NT2/D1 (cell line): ENCODE measurements at places on chromosomes 11 and 22.
A peak's percentile ranks its signal among the peaks of the same experiment; 100 is the strongest.

- no peak for DNase-seq
Measured at GRCh38 chr11:43872995-43873394, 7.6 kb upstream of the ALKBH3 start.

DNA sequence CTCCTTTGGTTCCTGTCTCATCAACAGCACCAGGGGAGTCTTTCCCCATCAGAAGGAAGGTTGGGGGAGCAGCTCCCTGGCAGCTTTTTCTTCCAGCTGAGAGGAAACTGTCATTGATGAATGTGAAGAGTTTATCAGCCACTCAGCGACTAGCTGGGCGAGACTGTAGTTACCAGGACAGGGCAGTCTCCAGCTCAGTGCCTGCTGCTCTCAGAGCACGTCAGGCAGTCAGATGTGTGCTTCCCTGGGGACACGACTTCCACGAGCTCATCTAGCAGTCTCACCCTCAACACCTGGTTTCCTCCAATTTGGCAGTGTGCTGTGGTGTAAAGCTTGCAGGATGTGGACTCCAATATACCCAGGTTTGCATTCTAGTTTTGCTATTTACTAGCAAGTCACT, 12.5 kb upstream of the C1QTNF4 start:
- DNase-seq: no peak

DNA sequence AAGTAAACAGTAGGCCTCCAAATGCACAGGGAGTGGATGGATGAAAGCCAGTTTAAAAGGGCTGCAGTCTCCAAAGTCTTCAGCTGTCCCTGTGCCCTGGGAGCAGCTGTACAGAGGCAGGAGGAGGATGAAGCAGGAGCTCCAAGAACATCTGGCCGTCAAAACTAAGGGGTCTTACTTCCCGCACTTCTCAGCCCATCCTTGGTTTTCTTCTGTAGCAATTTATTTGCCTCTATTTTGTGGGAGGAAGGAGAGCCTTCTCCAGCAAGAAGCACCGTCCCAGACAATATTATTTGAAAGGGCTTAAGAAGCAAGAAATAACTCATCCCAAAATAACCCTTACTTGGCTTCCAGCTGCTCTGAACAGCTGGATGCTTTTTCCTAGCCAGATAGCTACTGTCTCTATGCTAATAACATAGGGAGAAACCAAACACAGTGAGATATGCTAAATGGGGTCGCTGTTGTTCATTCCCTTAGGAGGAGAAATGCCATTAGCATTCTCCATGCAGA, 133.2 kb downstream of the SPATA19 start:
- peak; percentile 16 for DNase-seq

DNA sequence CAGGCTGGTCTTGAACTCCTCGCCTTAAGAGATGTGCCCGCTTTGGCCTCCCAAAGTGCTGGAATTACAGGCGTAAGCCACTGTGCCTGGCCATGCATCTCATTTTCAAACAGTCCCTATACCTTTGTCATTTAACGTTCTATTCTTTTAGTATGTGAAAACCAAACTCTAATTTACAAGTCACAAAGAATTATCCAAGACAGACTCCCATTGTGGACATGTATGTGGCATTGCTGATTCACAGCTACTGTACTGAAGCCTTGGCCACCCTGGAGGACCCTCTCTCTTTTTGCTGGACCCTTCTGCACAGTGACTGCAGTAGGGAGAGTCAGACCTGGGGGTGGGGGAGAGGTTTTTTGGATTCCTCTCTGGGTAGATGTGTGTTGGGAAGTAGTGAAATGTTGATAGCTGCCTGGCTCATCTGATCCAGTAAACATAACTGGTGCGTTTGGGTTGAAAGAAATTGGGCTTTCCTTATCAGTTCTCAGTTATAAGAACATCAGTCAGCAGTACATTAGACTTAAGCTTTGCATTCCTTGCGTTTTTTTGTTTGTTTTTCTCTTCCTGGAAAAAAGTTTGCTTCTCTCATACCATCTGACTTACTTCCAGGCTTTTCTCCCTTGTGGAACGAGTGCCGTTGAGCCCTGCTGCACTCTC, 65.9 kb downstream of the MED15 start:
- DNase-seq: no peak

- no peak for DNase-seq
Measured at GRCh38 chr11:36271794-36272407, 17.3 kb downstream of the COMMD9 start.

DNA sequence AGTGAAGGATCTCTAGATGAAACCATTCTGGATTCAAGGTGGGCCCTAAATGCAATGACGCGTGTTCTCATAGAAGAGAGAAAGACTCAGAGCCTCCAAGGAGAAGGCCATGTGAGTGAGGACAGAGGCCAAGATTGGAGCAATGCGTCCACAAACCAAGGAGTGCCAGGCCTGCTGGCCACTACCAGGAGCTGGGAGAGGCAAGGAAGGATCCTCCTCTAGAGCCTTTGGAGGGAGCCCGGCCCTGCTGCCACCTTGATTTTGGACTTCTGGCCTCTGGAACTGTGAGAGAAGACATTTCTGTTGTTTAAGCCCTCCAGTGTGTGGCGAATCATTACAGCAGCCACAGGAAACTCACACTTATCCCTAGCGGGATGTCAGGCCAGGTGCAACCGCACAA, 52.7 kb upstream of the SHANK2 start:
- no peak for DNase-seq

DNA sequence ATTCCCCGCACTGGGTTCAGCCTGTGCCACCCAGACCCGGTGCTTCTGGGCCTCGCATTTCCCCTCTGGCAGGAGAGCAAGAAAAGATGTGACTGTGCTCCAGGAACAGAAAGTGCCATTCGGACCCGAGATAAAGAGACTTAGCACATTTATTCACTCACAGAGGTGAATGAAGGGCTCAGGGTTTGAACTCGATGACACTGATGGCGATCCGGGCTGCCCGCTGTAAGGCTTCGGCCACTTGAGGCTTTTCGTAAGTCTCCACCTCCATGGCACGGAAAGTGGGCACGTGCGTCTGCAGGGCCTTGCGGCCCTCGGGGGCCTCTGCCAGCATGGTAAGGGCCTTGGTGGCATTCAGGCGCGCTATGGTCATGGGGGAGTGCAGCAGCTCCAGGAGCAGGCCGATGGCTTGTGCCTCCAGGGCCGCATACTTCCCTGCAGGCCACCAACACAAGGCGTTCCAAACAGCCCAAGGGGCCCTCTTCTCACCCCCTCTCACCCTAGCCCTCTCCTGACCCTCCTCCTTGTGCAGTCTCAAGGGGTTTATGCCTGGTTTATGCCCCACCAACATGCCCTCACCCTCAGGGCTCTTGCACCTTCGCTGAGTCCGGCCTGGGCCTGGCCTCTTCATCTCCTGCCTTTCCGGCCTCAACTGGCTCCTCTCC, 10.9 kb upstream of the GNAZ start:
- DNase-seq: no peak

GRCh38 chr11:95434489-95435057, 203.6 kb upstream of the SESN3 start:
- no peak for DNase-seq

GRCh38 chr11:130772266-130773227, 143.7 kb downstream of the SNX19 start:
- no peak for DNase-seq
